ENCODE measurements at places on chromosomes 6 and 20.
A peak's percentile ranks its signal among the peaks of the same experiment; 100 is the strongest.

GRCh38 chr6:127582777-127583462 is 5.9 kb downstream of the C6orf58 start:
- no peak for DNase-seq

- DNase-seq: no peak
Measured at GRCh38 chr6:106844930-106845329, 129.6 kb downstream of the CD24 start.

- DNase-seq: no peak
Measured at GRCh38 chr6:46940433-46941226, 18.9 kb upstream of the ADGRF5 start.

DNA sequence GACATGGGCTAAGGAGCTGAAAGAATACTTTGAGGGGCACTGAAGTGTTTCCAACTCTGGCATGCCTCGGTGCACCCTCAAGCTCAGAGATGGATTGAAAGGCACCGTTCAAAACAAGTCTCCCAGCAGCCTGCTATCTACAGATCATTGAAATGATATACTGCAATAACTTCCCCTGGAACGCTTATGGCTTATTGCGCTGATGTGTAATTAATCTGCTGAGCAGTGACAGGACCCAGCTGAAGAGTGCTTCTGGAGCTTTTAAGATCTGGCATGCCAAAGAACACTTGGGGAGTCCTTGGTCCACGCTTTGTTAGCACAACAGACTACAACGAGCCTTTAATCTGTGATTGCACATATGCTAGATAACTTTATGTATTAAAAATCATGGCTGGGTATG is 708.2 kb downstream of the PRKN start:
- DNase-seq: peak; percentile 25

DNA sequence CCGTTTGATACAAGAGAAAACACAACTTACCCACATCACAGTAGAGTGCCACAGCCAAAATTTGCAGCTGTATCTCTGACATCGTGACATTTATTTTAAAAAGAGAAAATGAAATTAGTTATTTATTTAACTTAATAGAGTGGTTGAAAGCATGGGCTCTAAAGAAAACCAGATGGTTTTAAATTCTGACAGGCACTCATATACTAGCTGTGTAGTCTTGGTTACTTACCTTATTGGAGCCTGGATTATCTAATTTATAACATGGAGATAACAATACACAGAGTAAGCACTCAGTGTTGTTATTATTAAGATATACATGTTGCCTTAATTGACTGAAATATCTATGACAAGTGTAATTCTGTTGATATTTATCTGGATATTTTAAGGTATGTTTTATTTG is 334.9 kb downstream of the GRIK2 start:
- no peak for DNase-seq
